ENCODE measurements at places on chromosomes 13 and 19. TPM values are rescaled to one million over a fixed set of nuclear protein-coding genes. Genes with fewer than 3 reads are reported as not detected.

The TRAPPC5 gene
- 78.4 TPM for total RNA-seq

The DMAC2 gene
- 42.5 TPM for total RNA-seq

The RNF17 gene
- not detected for total RNA-seq

The DEDD2 gene
- 29.7 TPM for total RNA-seq

The PSPN gene
- total RNA-seq, result 0.87 TPM

The NCAN gene
- total RNA-seq, result under 0.01 TPM

The LRRC8E gene
- total RNA-seq, result 10.7 TPM

The NTN5 gene
- total RNA-seq, result not detected

The DACH1 gene
- 0.37 TPM for total RNA-seq

The LIM2 gene
- total RNA-seq, result not detected

The GPC6 gene
- 24.1 TPM for total RNA-seq

The NKPD1 gene
- 0.44 TPM for total RNA-seq

The S1PR5 gene
- 0.12 TPM for total RNA-seq

The PSG2 gene
- total RNA-seq, result 0.12 TPM

All from uterine smooth muscle cell (primary cell).